ENCODE measurements at places on chromosomes 16 and 17. TPM values are rescaled to one million over a fixed set of nuclear protein-coding genes. Genes with fewer than 3 reads are reported as not detected.

Gene RPS6KB1
- 14.2 TPM for total RNA-seq

Gene CCL16
- total RNA-seq, result not detected

Gene FN3K
- 0.12 TPM for total RNA-seq

Gene CBX8
- 4.4 TPM for total RNA-seq

Gene PNMT
- 0.60 TPM for total RNA-seq

Gene ZNF688
- total RNA-seq, result 9.9 TPM

Gene CIBAR2
- not detected for total RNA-seq

Gene C16orf46
- 0.12 TPM for total RNA-seq

Gene PRAC2
- total RNA-seq, result not detected

Gene CCL3
- total RNA-seq, result not detected

Gene KCNH6
- total RNA-seq, result not detected

Gene COTL1
- total RNA-seq, result 197 TPM

Gene DNAAF8
- total RNA-seq, result 5.1 TPM

Gene CENPV
- total RNA-seq, result 12.8 TPM

Gene PAQR4
- 4.0 TPM for total RNA-seq

Gene VAT1L
- 1.3 TPM for total RNA-seq

Gene USP43
- not detected for total RNA-seq

Gene HID1
- 5.2 TPM for total RNA-seq

Gene KAT2A
- 12.0 TPM for total RNA-seq

Gene ZSCAN10
- not detected for total RNA-seq

Gene ASGR1
- total RNA-seq, result 0.85 TPM

Gene HOXB3
- total RNA-seq, result 4.1 TPM

Gene ST6GALNAC2
- 2.4 TPM for total RNA-seq

Gene FBXW10B
- not detected for total RNA-seq

Gene TMEM235
- not detected for total RNA-seq

Gene PRAC1
- not detected for total RNA-seq

Gene BCAR1
- 49.6 TPM for total RNA-seq

Gene SCGB1C2
- total RNA-seq, result not detected

Gene PARN
- total RNA-seq, result 26.0 TPM

Gene MSL1
- total RNA-seq, result 48.8 TPM

Gene ACSM2A
- not detected for total RNA-seq

Gene QPRT
- 76.7 TPM for total RNA-seq

All from pericardium fibroblast (primary cell).